ENCODE measurements at places on chromosomes 5 and 9. TPM values are rescaled to one million over a fixed set of nuclear protein-coding genes. Genes with fewer than 3 reads are reported as not detected.
A peak's percentile ranks its signal among the peaks of the same experiment; 100 is the strongest.

The FOXD4 gene
- 0.76 TPM for total RNA-seq

The RNF183 gene
- total RNA-seq, result not detected

The IDNK gene
- 2.8 TPM for total RNA-seq

The CBY3 gene
- total RNA-seq, result not detected

GRCh38 chr5:137146402-137146890, 352.7 kb downstream of the SPOCK1 start:
- DNase-seq, result no peak

GRCh38 chr9:69120380-69121154, 53.5 kb upstream of the TJP2 start:
- no peak for DNase-seq

DNA sequence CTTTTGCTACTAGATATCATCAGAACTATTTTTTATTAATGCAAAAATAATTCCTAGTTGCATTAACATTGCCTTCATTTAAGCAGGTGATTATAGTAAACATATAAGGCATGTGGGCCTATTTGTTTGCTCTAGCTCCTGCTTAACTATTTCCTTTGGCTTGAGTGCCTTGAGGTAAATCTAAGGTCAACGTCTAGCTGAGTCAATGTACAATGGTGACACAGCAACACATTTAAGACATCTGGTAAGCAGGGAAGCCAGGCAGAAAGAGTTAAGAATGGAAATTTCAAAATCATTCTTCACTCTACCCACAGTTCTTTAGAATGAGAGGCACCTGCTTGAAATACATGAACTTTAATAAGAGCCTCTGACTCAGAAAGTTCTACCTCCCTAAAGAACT, 111.9 kb upstream of the FST start:
- no peak for DNase-seq

DNA sequence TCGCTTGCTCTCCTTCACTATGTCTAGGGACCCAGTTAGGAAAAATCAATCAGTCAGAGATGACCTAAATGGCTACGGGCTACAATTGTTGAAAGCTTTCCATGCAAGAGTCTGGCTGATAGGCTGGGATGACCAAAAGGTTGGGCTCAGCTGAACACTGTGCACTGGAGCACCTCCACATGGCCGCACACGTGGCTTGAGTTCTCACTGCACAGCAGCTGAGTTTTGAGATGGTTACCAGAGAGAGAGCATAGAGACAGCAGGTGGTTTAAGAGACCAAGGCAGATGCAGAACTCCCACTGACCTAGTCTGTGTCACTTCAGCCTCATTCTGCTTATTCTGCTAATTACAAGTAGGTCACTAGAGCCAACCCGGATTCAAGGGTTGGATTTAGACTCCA, 2354.8 kb upstream of the C9orf72 start:
- DNase-seq, result peak; percentile 21

GRCh38 chr5:95424526-95424925, 33.4 kb downstream of the FAM81B start:
- DNase-seq, result no peak

DNA sequence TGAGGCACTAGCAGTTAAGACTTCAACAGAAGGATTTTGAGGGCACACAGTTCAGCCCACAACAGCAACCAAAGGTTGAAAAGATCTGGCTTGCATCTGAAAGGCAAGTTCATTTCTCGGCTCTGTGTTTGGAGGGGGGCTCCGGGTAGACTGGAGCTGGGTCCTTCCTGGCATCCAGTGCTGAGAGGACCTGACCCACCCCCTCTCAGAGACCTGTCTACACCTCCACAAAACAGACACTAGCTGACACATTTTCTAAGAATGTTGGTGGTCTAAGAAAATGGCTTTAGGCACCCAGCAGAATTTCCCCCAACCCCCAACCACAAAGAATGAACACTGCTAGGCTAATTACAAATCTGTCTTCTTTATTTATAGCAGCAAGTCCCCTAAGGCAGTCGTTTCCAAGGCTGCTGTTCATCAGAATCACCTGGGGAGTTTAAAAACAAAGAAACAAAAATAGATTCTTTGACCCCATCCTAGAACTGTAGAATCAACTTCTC, 6.2 kb upstream of the PTCH1 start:
- DNase-seq, result no peak

- no peak for DNase-seq
These were observed 2.9 kb downstream of the OR2V1 start for GRCh38 chr5:181127907-181128626.

DNA sequence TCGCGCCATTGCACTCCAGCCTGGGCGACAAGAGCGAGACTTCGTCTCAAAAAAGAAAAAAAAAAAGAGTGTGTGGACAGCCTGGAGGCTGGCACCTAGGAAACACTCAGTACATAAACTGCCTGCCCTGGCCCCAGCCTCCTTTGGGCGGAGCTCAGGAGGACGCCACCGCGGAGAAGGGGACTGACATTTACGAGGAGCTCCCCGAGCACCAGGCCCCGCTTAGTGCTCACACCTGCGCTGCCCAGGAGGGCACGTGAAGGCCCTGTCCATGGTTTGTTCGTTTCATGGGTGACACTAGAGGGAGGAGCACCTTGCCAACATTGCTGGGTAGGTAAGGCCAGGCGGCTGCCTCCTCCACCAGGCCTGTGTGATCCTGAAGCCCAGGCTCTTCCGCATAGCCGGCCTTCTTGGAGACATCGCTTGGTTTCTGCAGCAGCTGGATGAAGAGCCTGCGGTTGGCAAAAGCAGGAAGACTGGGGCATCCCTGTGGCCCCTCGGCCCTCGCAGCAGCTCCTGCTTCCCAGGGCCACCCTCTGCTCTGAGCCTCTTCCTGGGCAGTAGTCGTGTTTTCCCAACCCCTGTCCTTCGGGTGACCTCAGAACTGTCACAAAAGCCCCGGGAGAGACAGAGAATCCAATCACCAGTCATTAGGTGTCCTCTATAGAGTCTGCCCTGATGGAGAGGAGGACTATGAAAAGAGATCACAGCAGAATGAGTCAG, 26.2 kb upstream of the LAMC3 start:
- DNase-seq, result no peak

DNA sequence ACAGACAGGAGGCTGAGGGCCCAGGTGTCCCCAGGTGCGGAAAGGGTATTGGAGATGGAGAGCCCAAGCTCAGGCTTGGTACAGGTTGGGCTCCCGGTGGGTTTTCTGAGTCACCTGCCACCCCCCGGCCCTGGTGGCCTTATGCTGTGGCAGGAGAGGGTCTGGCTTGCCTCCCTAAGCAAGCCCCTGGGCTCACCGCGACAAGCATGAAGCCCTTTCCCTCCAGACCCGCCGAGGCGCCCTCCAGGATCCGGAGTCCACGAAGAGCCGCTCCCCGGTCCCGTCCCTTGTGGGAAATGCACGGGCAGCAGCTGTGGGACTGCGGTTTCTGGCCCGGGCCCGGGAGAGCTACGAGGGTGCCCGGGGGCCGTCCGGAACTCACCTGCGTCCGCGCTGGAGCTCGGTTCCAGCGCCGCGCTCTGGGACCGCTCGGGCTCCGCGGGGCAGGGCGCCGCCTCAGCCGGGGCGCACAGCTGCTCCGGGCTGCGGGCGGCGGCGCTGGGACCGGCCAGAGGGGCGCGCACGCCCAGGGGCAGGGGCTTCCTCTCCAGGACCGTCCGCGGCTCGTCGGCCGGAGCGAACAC, 757 bp downstream of the SAPCD2 start:
- DNase-seq, result peak; percentile 55

Measured in glutamatergic neuron (in vitro differentiated cells).